ENCODE measurements at places on chromosomes 12 and 14. TPM values are rescaled to one million over a fixed set of nuclear protein-coding genes. Genes with fewer than 3 reads are reported as not detected.

TBC1D30 gene
- total RNA-seq: 2.6 TPM

ERH gene
- total RNA-seq: 91.6 TPM

LRP1-AS gene
- not detected for total RNA-seq

SHMT2 gene
- 413 TPM for total RNA-seq

MMP14 gene
- total RNA-seq: 140 TPM

SLC25A47 gene
- total RNA-seq: not detected

KRT4 gene
- 66.6 TPM for total RNA-seq

DIO2 gene
- not detected for total RNA-seq

USP44 gene
- total RNA-seq: 0.13 TPM
